ENCODE measurements at places on chromosomes 13 and 19.

- no peak for DNase-seq
Measured at GRCh38 chr13:24218977-24219376, 58.5 kb downstream of the SPATA13 start.

- DNase-seq = no peak
Measured at GRCh38 chr19:16527971-16528521, 14.2 kb downstream of the CHERP start.

DNA sequence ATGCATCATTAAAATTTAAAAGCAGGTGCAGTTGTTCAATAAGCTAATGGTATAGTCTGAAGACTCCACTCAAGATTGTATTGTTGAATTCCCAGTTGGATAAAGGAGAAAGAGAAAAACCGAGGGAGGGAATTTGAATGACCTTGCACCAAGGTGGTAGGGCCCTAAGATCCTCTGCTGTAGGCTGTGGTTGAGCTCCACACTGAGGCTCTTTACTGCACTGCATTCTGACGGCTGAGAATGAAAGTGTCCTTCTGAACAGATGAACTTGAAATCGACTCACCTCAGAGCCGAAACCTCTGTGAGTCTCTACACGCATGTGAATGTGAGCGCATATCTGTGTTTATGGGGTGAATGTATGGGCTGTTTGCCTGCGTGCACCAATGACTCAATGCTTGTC, 388.9 kb upstream of the DACH1 start:
- DNase-seq = no peak

DNA sequence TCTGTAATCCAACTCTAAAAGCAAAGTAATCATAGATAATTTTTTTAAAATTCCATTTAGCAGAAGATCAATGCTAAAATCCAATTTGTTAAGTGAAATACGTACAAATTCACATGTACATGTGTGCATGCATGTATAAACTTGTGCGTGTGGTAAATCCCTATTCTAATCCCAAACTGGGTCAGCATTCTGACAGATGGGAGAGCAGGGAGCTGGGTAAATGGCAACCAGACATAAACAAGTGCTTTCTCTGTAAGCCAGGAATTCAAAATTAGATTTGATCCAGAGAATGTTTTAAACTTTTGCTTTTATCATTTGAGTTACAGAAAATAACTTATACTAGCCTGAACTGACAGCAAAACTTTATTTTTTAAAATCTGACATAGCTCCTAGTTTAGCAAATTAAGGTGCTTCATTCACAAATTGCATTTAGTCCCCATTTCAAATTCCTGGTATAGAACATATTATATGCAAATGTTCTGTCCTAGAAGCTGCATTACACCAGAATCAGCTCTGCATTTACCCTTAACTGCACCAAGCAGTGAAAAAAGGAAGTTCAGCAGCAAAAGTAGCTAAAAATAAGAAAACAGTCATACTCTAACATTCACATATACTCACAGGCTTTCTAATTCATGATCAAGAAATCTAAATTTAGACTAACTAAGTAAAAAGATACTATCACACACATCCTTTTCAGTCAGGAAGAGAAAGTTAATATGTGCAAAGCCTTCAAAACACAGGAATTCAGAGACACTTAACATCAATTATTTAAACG, 32.6 kb downstream of the UBL3 start:
- DNase-seq = no peak

DNA sequence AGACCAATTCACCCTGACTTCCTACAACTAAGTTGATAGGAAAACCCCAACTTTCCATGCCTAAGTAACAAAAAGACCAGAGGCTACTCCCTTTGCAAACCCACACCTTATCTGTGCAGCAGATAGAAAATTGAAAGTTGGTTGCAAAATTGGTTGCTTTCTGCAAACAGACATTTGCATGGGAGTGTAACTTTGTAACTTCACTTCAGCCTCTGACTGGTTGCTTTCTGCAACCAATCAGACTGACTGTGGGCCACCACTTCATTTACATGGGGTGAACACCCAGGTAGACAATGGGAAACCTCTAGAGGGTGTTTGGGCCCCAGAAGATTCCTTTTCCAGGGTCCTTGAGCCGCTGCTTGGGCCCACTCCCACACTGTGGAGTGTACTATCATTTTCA, 9.8 kb downstream of the TEX30 start:
- DNase-seq = no peak

GRCh38 chr19:38378866-38379265, 4.5 kb downstream of the PSMD8 start:
- DNase-seq = no peak

- DNase-seq = no peak
Measured at GRCh38 chr13:111948281-111948680, 118.7 kb upstream of the SOX1 start.

- no peak for DNase-seq
Measured at GRCh38 chr13:110916301-110917142, 1.7 kb upstream of the ANKRD10 start.

DNA sequence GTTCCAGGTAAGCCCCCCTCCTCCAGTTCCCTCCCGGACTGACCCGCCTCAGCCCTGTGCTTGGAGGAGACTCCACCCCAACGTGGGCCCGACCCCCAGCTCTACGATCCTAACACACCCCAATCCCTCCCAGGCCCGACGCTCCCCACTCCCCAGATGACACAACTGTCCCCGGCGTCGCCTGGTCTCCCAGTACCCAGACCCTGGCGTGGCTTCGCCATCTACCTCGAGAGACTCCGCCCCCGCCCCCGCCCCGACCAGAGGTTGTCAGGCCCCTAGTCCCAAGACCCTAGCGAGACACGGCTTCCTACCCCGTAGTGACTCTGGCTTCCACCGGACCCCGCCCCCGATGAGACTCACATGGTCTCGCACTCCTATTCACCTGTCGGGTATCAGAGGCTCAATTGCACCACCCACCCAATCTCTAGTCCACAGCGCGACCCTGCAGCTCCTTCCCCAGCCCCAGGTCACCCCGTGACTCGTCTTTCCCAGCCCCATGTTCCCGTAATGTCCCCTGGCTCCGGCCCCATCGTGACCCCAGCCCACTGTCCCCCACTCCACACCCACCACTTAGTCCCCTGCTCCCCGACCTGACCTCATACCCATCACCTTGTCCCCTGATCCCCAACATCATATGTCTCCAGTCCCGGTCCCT, 2.9 kb downstream of the CD37 start:
- peak; percentile 14 for DNase-seq

GRCh38 chr19:52188822-52189734, 774 bp upstream of the PPP2R1A start:
- DNase-seq = no peak

DNA sequence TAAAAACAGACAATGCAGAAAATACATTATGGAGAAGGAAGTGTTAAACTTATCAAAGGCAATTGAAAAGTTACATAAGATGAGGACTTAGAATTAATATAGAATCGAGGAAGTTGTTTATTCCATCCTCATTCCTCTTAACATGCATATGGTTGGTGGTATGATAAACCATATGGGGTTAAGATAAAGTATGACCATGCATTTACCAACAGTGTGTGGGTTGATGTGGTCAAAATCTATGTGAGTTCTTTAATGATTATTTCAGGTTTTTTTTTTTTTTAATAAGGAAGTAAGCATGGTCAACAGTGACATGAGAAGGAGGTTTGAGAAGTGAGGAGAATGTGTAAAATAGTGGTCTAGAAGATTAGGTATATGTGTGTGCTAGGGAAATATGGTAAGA, 94.5 kb downstream of the TDRD3 start:
- DNase-seq = no peak

- DNase-seq = no peak
Measured at GRCh38 chr19:49496574-49497008, 357 bp downstream of the RPS11 start.

GRCh38 chr19:47693489-47693888, 19.7 kb upstream of the EHD2 start:
- no peak for DNase-seq

GRCh38 chr13:97810152-97810551, 143.3 kb upstream of the IPO5 start:
- no peak for DNase-seq

- DNase-seq = no peak
Measured at GRCh38 chr13:94204946-94205345, 274.5 kb downstream of the DCT start.

DNA sequence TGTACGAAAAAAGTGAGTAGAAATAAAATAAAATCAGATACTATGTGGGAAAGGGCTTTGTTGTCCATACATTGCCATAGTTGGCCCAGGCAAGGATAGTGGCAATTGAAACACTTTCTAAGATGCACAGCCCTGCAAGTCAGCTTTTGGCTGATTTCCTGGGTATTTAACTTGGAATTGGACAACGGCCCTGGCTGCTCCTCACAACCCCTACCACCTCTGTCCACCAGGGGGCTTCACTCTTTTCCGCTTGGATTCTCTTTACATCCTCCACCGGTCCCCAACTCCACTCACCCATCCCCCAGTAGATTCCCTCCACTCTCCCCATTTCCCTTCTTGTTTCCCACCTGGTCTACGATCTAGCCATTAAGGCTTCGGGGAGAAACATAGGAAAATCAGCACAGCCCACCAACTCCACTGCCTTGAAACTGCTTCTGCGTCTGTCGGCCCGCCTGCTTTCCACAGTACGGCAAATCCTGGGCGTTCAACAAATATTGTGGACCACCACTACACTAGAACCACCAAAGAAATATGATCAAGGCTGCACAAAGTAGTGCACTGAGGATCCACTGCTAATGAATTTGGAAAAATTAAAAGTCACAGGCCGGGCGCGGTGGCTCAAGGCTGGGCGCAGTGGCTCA, 48.6 kb upstream of the GTF3A start:
- peak; percentile 34 for DNase-seq

DNA sequence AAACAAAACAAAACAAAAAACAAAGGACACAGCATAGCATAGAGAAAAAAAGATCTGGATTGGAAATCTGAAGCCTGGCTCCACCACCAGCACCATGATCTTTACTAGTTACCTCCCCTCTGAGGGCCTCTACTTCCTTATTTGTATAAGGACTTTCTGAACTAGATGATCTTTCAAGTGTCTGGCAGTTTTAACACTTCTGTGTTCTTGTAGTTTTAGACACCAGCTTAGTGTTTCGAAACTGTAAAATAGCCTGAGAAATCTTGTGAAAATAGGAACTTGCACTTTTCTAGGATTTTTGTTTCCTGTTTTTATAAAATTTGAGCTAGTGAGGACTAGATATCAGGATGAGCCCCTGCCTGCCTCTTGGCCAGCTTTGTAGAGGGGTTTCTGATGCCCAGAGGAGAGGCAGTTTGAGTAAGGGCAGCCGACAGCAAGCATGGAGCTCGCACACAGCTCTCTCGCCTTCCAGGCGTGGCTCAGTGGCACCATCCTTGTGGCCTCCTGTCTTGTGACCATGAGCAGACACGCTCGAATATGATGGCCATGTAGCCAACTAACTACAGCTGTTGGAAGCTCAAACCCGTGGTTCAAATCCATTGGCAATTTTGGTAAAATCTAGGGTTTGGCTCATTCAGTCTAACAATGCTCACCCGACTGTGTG, 319.0 kb downstream of the KCNRG start:
- DNase-seq = no peak

DNA sequence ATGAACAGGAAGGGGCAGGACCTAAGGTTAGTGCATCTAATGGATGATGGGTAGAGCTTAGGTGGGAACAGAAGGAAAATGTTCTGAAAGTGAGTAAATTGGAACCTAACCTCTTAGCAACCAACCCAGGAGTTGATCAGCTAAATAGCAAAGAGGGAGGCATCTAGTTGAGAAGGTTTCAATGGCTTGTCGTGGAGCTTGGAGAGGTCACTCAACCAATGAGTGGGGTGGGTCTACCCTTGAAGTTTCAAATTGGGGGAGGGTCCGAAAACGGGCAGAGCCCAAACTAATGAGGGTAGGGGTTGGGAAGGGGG, 5.7 kb upstream of the SHKBP1 start:
- no peak for DNase-seq

DNA sequence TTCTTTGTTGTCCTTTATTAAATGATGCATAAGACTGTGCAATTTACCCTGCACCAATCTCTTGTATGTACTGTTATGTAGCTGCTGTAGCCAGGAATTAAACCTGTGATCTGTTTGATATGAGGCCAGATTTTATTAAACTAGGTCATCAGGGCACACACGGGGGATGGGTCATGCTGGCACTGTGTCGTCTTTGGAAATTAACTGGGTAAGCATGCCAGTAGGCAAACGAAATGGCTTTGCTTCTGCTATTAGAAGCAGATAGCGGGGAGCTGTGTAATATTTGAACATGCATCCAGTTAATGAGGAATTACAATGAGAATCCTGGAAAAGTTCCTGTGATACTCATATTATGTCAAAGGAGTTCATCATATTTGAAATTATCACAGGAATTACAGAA, 23.5 kb downstream of the MTUS2 start:
- DNase-seq = no peak

GRCh38 chr13:108725471-108725870, 96.1 kb downstream of the MYO16 start:
- no peak for DNase-seq

DNA sequence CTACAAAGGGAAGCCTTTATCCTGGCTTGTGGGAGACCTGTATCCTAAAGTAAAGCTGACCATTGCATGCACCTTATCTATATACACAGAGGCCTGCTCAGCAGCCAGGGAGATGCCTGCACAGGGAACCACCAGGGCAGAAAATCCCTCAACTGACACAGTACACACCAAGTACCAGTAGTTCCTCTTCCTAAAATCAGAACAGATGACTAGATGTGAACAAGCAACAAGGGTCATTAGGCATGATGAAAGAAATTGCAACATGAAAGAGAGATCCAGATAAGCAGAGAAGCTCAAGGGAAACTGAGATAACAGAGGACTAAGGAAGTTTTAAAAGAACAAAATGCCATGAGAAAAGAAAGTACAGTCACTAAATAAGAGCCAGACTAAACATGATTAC, 39.7 kb upstream of the SLC7A9 start:
- no peak for DNase-seq

GRCh38 chr19:34269489-34269888, 15.1 kb downstream of the GARRE1 start:
- DNase-seq = no peak

- DNase-seq = no peak
Measured at GRCh38 chr19:7483720-7484201, 5.1 kb downstream of the PEX11G start.

- DNase-seq = peak; percentile 48
Measured at GRCh38 chr19:17687857-17688784, at the start of gene UNC13A. UNC13A (minus strand) TSS chr19:17688354; CDS start chr19:17688199, 155 bp downstream.

DNA sequence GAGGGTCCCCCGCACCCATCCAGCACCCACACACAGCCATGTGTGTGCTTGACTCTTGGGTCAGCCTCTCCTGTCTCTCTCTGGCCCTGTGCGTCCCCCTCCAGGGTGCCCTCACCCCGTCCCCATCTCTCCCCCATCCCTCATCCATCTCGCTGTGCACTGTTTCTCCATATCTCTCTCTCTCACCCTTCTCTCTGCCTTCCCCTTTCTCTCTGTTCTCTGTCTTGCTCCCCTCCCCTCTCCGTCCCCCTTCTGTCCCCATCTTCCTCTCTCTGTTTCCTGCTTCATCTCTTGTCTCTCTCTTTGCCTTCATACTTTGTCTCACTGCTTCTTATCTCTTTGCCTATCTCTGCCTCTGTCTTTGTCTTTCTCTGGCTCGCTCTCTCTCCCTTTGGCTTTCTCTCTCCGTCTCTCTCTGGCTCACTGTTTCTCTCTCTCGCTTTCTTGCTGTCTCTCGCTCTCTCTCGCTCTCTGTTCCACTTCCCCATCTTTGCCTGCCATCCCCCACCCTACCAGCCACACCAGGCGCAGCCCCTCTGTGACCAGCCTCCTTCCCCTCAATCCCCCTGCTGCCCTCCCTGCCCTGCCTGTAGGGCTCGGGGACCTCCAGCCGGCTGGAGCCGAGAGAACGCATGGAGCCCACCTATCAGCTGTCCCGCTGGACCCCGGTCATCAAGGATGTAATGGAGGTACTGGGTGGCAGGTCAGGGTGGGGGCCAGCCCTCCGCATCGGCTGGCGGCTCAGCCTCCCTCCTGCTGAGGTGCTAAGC, 8.9 kb downstream of the STXBP2 start:
- DNase-seq = no peak

- DNase-seq = no peak
Measured at GRCh38 chr13:24096659-24097058, 63.9 kb upstream of the SPATA13 start.

All from activated B cell treated with CpG ODN at 0.5 μM for 24 hours (primary cell).